Lower lobe of right lung (tissue), 2 donors: ENCODE measurements at places on chromosomes 4 and X. TPM values are rescaled to one million over a fixed set of nuclear protein-coding genes. Genes with fewer than 3 reads are reported as not detected.

Gene TRO
- 2.7 TPM for total RNA-seq

Gene AFM
- not detected for total RNA-seq

Gene COL4A5
- 26.0 TPM for total RNA-seq

DNA sequence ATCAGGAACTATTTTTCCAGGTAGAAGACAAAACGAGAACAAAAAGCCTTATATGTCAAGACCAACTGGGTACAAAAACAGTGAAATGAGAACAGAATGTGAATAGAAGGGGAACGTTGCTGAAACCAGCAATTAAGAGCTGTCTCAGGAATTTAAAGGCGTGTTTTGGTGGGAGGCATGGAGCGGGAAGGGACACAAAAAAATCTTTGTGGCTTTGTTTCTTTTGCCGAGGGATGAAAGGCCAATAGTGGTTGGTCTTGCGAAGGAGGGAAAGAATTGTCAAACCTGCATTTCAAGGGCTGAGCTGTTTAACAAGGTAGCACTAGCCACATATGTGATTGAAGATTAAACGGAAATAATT lies 103.8 kb downstream of the USP46 start:
- no peak for DNase-seq

- no peak for DNase-seq
Observed at GRCh38 chrX:38313190-38313589, 14.1 kb downstream of the RPGR start.

DNA sequence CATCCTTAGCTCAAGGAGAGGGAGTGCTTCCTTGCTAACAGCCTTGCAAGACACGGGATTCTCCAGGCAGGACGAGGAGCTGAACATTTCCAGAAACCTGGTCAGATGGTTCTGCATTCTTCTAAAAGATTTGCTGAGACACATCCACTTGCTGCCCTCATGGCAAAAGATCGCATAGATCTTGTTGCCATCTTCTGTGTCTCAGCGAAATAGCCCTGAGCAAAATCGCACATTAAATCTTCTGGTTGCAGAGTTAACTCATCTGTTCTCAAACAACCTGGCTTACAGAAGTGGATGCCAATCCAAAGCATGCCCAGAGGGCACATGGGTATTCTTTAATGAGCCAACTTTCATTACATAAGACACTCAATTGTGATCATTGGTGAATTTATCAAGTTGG lies 167.5 kb downstream of the PRKX start:
- DNase-seq = no peak

DNA sequence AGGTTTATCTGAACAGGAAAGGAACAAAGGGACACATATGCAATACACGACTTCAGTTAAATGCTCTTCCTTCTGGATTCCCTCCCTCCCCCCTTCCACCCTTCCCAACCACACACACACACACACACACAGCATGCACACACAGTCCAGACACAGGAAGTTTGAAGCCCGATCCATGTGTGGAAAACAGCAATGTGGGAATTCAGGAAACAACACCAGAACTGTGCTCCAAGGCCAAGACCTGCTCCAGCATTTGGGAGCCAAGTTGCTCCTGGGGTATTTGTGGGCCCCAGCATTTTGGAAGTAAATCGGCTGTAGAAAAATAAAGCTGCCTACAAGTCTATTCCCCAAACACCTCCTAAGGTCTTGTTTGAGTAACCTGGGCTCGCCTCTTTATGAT lies 5.6 kb upstream of the AMOT start:
- DNase-seq = no peak
